NCI-H1436 treated with DMSO at 0.1 percent for 48 hours (cell line): ENCODE measurements at places on chromosomes 2 and 18.

GRCh38 chr2:172230332-172230888 lies 127.7 kb upstream of the DLX2 start:
- no peak for DNase-seq

- no peak for DNase-seq
Measured at GRCh38 chr18:58572181-58572580, 56.7 kb downstream of the ALPK2 start.

DNA sequence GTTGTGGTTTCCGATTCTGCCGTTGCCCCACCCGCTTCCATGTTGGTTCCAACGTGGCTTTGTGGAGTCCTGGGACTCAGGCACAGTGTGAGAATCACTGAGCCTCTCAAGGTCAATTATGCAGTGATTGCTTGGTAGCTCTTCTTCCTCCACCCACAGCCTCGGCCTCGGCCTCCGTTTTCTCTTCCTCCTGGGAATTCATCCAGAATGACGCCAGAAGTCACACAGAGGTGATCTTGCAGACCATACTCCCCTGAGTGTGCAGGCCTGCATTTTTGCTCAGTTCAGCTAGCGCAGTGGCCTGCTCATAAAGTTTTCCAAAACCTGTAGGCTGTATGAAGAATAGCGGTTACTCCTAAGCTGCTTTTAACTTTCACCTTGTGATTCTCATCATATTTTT lies 273.3 kb downstream of the GBX2 start:
- DNase-seq, result no peak

DNA sequence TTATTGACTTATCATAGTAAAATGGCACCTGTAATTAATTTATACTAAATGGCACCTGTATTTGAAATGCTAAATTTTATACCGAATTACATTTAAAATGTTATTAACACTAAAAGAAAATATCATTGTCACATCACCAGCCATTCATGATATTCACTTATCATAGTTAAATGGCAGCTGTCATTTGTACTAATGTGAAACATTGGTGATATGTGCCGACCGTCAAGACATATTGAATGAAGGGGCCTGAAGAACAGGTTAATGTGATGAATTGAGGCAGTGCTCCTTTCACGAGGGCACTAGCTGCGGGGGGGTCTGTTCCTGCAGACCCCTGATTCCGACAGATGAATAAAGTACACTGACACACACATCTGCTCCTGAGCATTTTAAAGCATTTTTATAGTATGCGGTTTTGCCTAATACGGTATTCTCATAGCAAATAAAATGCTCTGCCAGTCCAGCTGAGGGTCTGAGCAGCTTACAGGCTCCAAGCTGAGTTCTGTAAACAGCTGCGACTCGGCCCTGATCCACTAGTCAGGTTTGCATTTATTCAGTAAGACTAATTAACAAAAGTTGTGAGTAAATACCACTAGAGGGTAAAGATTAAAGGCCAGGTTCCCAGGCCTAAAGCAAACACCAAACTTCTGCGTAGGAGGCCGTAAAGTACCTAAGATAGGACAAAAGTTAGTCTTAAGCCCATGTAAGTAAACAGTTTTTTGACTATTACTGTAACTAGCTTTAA lies 593.4 kb upstream of the NETO1 start:
- DNase-seq, result no peak

- DNase-seq, result no peak
Measured at GRCh38 chr2:124805060-124805459, 780.0 kb downstream of the CNTNAP5 start.

DNA sequence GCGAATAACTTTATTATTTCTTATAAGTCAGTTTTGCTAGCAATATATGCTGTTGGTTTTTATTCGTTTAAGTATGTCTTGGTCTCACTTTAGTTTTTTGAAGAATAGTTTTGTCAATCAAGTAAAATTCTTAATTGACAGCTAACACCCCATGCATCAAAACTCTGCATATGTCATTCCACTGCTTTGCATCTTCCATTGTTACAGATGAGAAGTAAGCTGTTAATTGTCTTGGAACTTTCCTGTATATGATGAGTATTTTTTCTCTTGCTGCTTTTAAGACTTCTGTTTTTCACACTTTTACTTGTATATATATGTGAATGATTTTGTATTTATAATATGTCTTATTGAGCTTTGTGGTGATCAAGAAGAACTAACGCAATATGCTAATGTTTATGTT lies 1048.4 kb downstream of the CNTNAP5 start:
- no peak for DNase-seq

- no peak for DNase-seq
Measured at GRCh38 chr2:241906826-241907570, 37.5 kb downstream of the RTP5 start.

DNA sequence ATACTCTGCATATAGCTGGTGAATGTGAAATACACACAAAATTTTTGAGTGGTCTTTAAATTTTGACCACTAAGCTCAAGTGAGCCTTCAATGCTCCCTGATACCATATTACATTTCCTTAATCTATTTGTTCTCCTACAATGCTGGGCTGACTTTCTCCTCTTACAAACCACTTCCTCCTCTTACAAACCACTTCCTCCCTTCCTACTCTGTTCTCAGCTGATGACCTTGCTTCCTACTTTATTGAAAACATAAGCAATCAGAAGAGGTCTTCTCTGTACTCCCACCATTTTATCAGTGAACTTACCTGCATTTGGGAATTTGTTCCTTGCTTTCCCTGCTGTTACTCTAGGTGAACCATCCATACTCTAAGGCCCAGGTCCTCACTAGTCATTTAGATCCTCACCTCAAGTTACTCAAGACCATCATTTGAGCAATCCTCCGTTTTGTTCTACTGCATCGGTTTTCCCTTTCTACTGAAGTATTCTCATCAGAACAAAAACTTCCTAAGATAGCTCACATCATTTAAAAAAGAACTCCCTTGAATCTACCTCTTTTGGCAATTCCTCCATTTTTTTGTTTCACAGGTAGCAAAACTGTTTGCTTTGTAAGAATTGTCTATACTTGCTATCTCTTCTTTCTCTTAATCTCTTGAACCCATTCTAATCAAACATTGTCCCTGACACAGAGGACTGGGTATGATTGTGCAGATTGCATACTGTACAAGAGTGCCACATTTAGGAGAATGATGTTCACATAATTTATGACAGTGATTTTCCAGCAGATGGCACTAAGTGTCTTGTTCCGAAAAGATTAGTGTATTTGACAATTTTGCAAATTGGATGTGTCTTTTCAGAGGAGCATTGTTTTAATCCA lies 96.5 kb downstream of the EPB41L5 start:
- DNase-seq, result no peak

DNA sequence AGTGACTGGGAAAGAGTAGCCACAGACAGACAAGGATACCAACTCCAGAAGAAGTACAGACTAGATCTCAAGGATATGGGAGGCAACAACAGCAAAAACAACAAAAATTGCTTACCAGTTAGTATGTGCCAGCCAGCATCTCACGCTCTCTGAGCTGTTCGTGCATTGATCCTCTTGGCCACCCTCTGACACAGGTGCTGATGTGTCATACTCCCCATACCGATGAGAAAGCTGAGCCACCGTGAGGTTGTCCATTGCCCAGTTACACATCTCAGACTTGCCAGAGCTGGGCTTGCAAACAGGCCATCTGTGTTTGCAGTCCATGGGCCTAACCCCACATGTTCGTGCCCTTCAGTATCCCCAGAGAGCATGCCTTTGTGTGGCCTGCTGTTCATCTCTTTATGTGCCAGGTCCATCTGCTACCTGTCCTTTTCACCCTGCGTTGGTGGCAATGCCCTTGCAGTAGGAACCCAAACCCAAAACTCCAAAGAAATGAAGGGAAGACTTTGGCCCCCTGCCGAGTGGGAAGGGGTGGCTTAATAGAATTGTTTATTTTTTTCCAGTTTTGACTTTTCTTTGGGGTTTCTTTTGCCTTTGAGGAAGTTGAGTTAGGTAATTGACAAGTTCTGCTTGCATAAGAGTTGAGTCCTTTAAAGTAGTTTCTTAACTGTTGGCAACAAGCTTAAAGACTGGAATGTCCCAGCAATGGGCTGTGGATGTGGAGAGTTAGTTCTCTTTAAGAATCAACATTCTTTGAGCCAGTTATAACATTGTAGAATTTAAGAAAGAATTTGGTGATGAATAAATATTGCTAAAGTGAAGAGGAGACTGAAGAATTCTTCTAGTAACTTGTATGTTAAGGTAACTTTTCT lies 46.7 kb downstream of the LYPD6B start:
- DNase-seq, result no peak

DNA sequence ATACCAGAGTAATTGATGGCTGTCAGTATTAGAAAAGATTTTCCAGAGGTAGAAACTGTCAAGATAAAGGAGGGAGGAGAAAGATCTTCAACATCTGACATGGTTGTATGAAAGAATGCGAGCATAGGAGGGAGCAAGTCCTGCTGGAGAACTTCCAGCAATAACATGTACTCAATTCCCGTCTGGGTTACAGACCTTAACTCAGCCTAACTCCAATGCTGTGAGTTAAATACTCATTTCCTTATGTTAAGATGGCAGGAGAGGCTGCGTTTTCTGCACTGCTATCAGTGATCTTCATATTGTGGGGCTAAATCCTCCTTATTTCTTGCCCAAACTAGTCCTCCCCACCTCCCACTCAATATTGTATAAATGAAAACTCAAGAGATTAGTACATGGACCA lies 6.7 kb upstream of the CERS6 start:
- DNase-seq, result no peak

- DNase-seq, result no peak
Measured at GRCh38 chr2:182887093-182887492, 20.7 kb upstream of the FRZB start.

DNA sequence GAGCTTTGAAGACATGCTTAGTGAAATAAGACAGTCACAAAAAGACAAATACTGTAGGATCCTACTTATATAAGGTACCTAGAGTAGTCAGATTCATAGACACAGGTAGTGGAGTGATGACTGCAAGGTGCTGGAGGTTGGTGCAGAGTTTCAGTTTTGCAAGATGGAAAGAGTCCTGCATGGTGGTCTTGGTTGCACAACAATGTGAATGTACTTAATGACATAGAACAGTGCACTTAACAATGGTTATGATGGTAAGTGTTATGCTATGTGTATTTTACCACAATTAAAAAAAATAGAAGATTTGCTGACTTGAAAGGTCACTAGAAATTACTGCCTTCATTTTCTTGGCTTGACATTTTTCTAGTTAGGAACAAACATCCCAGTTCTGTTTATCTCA lies 9.5 kb downstream of the CERS6 start:
- DNase-seq, result no peak

DNA sequence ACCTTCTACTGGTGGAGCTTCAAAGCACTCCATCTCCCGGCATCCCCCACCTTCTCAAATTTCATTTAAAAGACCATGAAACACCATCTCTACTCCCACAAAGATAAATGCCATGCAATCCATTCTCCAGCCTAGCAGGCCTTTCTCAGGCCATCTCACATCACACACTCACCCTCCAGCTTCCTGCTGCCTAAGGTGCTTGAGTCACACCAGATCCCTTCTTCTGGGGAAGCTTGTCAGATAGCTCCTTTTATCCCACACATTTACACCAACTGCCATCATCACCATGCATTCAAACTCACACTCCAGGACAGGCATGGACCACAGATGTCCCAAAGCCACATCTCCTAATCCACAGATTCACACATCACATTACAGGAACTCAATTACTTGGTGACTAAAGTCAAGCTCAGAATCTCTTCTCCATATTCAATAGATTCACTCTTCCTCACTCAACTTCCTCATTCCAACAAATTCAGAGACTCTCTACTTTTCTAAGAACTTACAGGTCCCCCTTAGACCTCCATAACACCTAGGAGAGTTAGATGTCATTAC lies 292.5 kb downstream of the TNS1 start:
- no peak for DNase-seq

- DNase-seq, result no peak
Measured at GRCh38 chr2:236176417-236176816, 8.2 kb upstream of the GBX2 start.

DNA sequence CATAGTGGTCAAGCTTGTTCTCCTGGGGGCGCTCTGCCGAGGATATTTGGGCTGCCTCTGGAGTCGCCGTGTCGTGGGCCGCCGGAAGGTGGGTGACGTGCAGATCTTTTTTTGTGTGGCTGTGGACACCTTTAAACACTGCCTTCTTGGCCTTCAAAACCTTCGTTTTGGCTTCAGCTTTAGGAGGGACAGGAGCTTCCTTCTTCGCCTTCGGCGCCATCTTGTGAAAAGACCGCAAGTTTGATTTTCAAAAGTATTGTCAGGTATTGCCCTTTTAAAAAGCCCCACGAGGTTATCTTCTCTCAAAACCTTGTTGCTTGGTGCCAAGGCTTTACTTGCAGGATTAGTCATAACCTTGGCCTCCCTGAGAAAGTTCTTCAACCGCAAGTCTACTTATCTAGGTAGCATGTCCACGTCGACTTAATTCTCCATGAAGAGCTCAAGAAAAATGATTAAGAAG lies 20.8 kb downstream of the LAMA3 start:
- DNase-seq, result no peak

DNA sequence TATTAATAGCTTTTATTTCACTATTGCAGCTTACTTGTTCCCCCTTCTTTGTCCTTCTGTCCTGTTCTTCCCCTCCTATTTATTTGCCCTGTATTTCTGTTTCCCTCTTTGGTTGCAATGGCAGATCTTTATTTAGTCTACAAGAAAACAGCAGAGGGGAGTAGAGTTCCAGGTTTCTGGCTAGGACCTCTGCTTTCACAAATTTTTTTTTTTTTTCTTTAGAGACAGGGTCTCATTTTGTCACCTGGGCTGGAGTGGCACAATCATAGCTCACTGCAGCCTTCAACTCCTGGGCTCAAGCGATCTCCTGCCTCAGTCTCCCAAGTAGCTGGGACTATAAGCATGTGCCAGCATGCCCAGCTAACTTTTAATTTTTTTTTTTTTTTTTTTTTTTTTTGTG lies 188.1 kb upstream of the SPRED2 start:
- DNase-seq, result no peak

- DNase-seq, result no peak
Measured at GRCh38 chr18:49135877-49136276, 185.1 kb upstream of the SMAD7 start.

- DNase-seq, result no peak
Measured at GRCh38 chr2:71742953-71743601, 289.7 kb downstream of the DYSF start.

DNA sequence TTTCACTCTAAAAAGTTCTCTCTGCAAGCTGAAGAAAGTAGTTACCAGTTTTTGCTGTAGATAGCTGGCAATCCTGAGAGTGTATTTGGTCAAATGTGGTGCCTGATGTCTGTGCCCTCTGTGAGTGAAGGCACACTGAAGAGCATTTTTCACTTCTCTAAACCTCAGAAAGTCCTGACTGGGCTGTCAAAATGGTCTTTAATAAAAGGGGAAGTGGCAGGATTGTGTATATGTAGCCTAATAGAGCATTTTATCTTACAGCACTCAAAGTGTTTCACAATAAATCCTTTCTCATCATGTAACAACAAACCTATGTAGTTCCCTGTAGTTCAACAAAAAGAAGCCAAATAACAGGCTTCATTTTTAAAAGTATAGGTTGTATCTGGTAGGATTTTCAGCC lies 1552.3 kb upstream of the SLC39A10 start:
- DNase-seq, result no peak

- DNase-seq, result no peak
Measured at GRCh38 chr2:152369176-152369860, 34.3 kb downstream of the FMNL2 start.
